ENCODE measurements at places on chromosomes 1 and 21.
A peak's percentile ranks its signal among the peaks of the same experiment; 100 is the strongest.

GRCh38 chr1:41416552-41417334, 55.5 kb downstream of the FOXO6 start:
- peak; percentile 99 for DNase-seq

- DNase-seq: no peak
Observed at GRCh38 chr1:22088331-22088730, 35.8 kb downstream of the CDC42 start.

DNA sequence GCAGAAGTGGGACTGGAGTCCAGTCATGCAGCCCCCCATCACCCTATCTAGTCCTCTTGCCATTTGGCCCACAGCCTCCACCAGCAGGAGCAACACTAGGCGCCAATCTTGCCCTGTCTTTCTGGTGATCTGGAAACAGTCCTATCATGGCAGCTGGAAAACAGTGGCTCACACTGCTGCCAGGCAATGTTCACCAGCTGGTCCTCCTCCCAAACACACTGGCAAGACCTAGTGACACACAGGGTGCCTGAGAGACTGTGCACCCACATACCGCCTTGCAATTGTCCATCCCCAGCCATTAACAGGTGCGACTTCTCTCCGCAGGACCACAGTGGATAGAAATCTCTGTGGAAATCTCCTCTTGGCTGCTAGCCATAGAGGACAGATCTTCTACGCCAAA, 105.5 kb downstream of the HIVEP3 start:
- DNase-seq: no peak

DNA sequence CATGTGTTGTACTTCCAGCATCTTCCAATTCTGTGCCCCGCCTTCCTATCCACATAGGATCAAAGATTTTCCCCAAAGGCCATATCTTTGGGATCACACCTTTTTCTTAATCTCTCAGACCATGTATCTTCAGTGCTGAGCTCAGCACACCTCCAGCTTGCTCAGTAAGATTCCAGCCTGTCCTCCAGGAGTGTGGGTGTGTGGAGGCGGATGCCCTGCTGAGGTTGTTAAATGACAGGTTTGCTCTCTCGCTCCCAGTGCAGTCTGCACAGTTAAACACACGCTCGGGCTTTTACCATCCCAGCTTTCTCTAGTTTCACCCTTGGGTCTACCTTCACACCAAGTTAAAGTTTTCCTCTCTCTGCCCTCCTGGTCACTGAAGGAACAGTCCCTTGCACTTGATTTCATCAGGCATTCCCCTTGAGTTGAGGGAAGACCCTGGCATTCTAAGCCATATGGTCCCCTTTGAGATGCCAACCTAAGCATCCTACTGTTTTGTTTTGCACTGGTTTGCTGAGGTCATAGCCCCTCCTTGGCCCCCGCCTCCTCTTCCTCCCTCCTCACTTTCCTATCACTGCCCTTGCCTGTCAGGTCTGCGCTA, 13.7 kb downstream of the MYOG start:
- DNase-seq: no peak

DNA sequence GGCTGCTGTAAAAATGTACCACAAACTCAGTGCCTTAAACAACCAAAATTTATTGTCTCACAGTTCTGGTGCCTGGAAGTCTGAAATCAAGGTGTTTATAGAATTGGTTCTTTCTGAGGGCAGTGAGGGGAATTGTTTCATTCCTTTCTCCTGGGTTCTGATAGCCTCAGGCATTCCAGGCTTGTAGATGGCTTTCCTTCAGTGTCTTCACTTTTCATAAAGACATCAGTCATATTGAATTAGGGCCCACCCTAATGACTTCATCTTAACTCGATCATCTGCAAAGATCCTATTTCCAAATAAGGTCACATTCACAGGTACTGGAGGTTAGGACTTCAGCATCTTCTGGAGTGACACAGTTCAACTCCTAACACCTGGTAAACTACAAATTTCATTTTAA, 15.0 kb downstream of the CDKN2C start:
- DNase-seq: peak; percentile 68

GRCh38 chr1:235415008-235415904, 48.0 kb downstream of the TBCE start:
- peak; percentile 38 for DNase-seq

DNA sequence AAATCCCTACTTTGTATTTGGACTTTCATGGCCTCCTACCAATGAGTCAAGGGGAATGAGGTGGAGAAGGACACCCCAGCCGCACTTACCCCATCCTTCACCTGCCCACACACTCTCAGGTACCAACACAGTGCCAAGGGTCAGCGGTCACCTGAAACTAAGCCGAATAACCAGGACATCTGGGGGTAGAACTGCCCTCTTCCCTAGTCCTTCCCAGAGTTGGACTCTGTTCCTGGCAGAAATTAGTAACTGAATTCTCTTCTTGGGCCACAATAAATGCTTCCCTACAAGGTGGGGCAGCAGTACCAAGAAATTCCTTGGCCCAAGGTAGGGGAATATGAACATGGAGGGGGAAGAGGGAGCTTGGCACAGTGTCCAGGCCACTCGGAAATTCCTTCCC, 7.3 kb downstream of the SLC45A3 start:
- no peak for DNase-seq

DNA sequence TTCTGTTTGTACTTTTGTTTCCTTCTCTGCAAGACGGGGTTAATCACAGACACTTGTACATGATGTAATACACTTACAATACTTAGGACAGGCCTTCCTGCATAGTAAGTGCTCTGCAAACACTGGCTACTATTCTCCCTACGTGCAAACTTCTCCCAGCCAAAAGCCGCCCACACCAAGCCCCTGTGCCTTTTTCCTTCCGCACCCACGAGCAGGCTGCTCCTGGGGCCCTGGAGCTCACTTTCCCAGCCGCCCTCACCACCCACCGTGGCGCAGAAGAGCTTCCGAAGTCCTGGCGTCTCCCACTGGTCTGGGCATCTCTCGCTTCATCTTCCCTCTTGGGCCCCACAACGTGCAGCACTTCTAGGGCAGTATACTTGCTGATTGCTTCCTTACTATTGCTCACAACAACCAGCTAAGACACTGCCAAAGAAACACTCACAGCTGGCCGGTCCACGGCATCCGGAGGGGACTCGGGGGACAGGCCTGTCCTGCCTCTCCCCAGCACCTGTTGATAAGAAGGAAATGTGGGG, 22.5 kb upstream of the GPR157 start:
- DNase-seq: no peak

DNA sequence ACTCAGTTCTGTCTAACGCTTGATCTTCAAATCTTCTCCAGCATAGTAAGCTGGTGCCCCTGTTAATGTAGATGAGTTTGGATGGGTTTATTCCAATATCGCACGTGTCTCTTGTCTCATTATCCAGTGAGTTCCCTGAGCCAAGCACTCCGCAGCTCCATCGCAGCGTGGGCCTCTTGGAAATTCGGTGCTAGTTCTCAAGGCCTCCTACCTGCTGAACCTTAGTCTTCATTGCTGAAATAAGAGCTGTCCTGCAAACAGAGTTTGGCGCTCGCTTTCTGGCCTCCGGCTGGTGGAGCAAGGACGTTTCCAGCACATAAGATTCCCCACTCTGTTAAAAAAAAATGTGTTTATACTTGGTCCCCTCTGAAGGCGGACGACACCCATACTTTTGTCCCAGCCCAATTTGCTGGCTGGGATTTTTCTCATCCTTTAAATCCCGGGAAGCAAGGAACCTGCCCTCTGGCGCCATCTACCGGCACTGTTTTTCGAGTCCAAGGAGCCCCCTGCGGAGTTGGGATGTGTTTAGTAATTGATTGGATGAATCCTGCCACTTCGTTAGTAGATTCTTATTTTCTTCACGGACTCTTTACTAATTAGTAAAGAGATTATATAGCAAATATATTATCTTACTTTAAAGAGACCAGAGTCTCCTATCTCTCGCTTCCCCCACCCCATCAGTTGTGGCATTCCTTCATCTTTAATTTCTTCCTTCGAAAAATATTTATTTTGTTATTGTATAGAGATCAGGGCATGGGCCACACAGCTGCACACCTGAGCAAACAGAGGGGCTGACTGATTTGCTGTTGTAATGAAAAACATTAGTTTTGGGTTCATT, 14.7 kb downstream of the JUN start:
- peak; percentile 73 for DNase-seq

GRCh38 chr1:93598396-93598795, 83.2 kb downstream of the BCAR3 start:
- DNase-seq: no peak

GRCh38 chr1:6386371-6386949, 7.1 kb downstream of the ACOT7 start:
- no peak for DNase-seq

- DNase-seq: no peak
Observed at GRCh38 chr1:60283690-60284089, 210.1 kb upstream of the C1orf87 start.

- no peak for DNase-seq
Observed at GRCh38 chr1:87030740-87031690, 116.6 kb downstream of the HS2ST1 start.

GRCh38 chr21:44024887-44025353, 12.8 kb downstream of the TRAPPC10 start:
- no peak for DNase-seq

DNA sequence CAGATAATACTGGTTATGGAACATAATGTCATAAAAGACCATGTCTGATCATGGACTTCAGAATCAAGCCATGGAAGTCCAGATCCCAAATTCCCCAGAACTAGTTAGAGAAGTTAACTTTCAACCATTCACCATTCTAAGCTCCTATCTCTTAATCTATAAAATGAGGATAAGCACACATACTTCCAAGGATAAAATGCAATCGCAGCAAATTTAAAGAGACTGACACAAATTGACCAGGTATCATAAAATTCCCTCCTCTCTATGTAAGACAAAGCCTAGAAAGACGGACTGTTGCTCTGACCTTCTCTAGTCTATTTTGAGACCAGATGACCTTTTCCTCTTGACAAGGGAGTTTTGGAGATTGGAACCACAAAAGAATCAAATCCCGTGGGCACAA, 426.7 kb downstream of the PLPP3 start:
- no peak for DNase-seq

DNA sequence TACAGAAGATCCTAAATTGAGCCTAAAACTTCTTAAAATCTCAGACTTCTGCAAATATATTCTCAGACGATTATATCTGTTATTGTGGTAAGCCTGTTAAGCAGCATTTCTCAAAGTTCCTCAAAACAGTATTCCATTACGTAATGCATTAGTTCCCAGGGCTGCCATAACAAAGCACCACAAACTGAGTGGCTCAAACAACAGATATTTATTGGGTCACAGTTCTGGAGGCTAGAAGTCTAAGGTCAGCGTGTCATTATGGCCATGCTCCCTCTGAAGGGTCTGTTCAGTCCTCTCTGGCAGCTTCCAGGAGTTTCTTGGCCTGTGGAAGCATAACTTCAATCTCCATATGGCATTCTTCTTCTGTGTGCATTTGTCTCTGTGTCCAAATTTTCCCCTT, 103.5 kb upstream of the ST6GALNAC5 start:
- DNase-seq: no peak
